Kidney (tissue), 22 donors: ENCODE measurements at places on chromosomes 2 and 18. TPM values are rescaled to one million over a fixed set of nuclear protein-coding genes. Genes with fewer than 3 reads are reported as not detected.

DNA sequence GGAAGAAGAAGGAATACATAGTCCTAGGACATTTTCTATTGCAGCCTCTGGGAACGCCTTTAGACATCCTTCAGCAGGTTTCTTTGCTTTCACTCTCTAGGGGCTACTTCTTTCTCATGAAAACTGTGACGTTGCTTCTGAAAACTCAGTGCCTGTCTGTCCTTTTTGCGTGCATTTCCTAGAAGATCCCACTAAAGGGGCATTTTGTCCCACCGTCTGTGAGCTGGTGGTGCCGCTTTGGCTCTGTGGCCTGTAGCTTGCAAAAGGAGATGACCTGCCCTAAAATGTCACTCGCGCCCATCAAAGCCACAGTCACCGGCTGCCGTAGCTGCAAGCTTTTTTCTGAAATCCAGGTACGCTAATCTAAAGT lies 579 bp downstream of the STAT4 start:
- H3K4me1 ChIP-seq: peaks cover 3% of the 10 kb centered on the region
- no peaks in the 10 kb centered on the region for H3K36me3 ChIP-seq
- no peaks in the 10 kb centered on the region for H3K27me3 ChIP-seq
- DNase-seq: peak; percentile 20

DNA sequence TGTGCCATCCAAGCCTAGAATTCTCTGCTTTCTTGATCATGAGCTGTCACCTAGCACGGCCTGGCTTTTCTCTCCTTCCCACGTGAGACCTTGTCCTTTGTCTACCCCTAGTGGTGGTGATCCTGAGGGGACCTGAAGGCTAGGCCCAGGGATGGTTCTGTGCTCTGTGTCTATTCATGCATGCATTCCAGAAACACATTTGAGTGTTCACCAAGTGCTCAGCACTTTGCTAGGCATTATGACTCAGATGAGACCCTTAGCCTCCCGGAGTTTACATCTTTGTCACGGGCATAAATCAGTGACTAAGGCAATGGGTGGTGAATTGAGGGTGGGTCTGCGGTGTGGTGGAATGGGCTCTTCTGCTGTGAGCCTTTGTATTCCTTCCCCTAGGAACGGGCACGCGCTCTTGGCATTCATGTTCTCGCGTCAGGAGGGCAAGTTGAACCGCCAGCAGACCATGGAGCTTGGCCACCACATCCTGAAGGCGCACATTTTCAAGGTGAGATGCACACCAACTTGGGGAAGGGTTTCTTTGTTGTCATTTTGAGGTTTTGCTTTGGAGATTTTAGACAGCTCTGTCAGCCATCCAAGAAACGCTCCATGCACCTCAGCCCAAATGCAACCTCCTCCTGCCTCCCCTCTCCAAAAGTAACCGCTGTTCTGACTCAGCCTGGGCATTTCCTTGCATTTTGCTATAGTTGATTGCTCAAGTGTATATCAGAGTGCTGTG lies 100.9 kb downstream of the WDSUB1 start:
- H3K4me1 ChIP-seq: no peaks in the 10 kb centered on the region
- H3K27ac ChIP-seq: no peak overlapping the region
- no peaks in the 10 kb centered on the region for H3K27me3 ChIP-seq
- no peak for DNase-seq
- H3K4me3 ChIP-seq: no peak overlapping the region

- no peak overlapping the region for H3K27ac ChIP-seq
- H3K4me3 ChIP-seq: no peak overlapping the region
- no peaks in the 10 kb centered on the region for H3K36me3 ChIP-seq
Measured at GRCh38 chr18:41646915-41647620, 308.0 kb upstream of the PIK3C3 start.

GRCh38 chr2:135839713-135840112 lies 2.7 kb upstream of the LCT start:
- H3K27ac ChIP-seq: no peak overlapping the region
- H3K36me3 ChIP-seq: no peaks in the 10 kb centered on the region
- DNase-seq: peak; percentile 69
- no peaks in the 10 kb centered on the region for H3K4me1 ChIP-seq
- H3K27me3 ChIP-seq: no peaks in the 10 kb centered on the region

DNA sequence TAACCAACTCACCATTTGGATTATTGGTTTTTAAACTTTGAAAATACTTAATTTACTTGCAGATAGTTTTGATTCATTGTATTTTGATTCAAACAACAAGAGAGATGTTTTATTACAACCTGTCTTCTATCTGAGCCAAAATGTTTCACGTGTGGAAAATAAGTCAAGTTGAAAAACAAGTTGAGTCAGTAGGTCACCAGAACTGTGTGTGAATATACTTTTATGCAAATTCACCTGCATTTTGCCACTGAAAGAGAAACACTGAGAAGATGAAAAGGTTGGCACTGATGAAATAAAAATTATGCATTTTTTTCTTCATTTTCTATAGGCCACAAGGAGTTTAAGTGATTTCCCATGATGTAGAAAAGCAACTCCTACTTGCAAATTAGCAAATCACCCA lies 68.3 kb downstream of the ICOS start:
- H3K36me3 ChIP-seq: no peaks in the 10 kb centered on the region
- H3K4me3 ChIP-seq: no peak overlapping the region
- no peak for DNase-seq
- H3K27ac ChIP-seq: no peak overlapping the region
- H3K4me1 ChIP-seq: no peaks in the 10 kb centered on the region

GRCh38 chr18:7568426-7568825 lies 1.3 kb downstream of the PTPRM start:
- peak overlapping the region; percentile 91 for H3K27ac ChIP-seq
- no peaks in the 10 kb centered on the region for H3K36me3 ChIP-seq
- no peaks in the 10 kb centered on the region for H3K27me3 ChIP-seq
- DNase-seq: peak; percentile 90

- no peak overlapping the region for H3K27ac ChIP-seq
- H3K4me3 ChIP-seq: no peak overlapping the region
- no peaks in the 10 kb centered on the region for H3K4me1 ChIP-seq
- peaks cover 9% of the 10 kb centered on the region for H3K36me3 ChIP-seq
- no peak for DNase-seq
Measured at GRCh38 chr18:55268628-55269275, 309.5 kb upstream of the CCDC68 start.

DNA sequence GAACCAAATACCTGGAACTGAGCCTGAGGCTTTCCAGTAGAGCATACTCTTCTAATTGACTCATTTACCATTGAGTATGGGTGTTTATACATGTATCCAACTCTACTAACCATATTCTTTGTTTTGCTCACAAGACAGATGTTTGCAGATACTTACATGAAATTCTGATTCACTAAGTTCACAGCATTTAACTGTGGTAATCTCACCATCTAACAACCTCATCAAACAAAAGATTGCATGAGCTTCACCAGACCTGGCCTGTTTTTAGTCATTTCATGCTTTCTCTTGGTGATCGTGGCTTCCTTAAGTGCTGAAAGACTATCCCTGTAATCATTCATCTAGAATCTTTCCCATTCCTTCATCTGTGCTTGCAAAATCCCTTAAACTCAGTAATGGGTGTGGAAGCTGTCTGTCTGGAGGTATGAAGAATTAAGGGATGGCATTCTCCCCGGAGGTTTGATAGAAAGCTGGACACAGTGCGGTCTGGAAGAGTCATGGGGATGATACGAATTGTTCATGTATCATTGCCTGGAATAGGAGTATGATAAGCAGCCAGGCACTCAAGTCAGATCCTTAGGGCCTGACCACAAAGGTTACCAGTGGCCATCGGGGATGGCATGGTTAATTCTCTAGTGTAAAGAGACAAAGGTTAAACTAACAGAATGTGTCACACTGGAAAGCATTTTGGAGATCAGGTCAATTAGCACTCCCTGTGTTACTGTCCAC lies 42.0 kb upstream of the IL1R1 start:
- no peak overlapping the region for H3K4me3 ChIP-seq
- H3K27me3 ChIP-seq: no peaks in the 10 kb centered on the region
- H3K36me3 ChIP-seq: no peaks in the 10 kb centered on the region
- H3K27ac ChIP-seq: no peak overlapping the region
- DNase-seq: no peak

DNA sequence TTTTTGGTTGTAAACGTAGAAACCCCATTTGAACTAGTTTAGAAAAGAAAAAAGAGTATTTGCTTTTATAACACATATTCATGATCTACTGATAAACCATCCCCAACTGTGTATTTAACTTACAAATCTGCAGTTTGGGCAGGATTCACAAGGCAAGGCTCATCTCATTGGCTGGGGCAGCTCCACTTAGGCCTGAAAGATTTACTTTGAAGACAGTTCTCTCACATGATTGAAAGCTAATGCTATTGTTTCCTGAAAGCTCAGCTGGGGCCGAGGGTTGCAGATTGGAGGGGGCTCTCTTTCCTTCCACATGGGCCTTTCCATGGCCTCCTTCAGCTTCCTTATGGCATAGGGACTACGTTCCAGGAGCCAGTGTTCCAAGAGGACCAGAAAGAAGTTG lies 47.4 kb downstream of the ARHGAP15 start:
- no peak overlapping the region for H3K4me3 ChIP-seq
- no peak for DNase-seq
- no peaks in the 10 kb centered on the region for H3K4me1 ChIP-seq
- no peaks in the 10 kb centered on the region for H3K36me3 ChIP-seq

GRCh38 chr2:110120171-110121051 lies 4.8 kb upstream of the MALL start:
- H3K27ac ChIP-seq: peak overlapping the region; percentile 9
- peaks cover 9% of the 10 kb centered on the region for H3K4me1 ChIP-seq
- peaks cover 8% of the 10 kb centered on the region for H3K27me3 ChIP-seq
- DNase-seq: no peak

The CD28 gene
- polyA plus RNA-seq: 0.37 TPM

The VAMP5 gene
- polyA plus RNA-seq: 145 TPM

The GALNT5 gene
- polyA plus RNA-seq: 0.06 TPM

The HADHB gene
- polyA plus RNA-seq: 232 TPM

The G6PC2 gene
- not detected for polyA plus RNA-seq

The SLC14A1 gene
- polyA plus RNA-seq: 15.3 TPM
